ENCODE measurements at places on chromosomes 7 and 10.

DNA sequence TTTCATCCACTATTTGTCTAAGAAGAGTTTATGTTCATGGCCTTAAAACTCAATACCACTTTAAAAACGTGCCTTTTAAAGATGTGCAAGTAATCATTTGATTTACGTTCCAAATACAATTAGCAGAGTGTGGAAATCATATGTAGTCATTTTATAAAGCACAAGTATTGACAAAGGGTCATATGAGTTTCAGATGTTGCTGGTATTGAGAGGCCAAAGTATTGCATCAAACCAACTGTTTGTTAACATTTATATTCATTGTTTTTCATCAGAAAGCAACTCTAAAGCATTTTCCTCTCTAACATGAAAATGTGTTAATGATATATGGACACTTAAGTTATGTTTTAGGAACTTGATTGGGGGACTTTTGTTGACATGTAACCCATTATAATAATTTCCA, 11.5 kb upstream of the TSGA13 start:
- no peak for DNase-seq

DNA sequence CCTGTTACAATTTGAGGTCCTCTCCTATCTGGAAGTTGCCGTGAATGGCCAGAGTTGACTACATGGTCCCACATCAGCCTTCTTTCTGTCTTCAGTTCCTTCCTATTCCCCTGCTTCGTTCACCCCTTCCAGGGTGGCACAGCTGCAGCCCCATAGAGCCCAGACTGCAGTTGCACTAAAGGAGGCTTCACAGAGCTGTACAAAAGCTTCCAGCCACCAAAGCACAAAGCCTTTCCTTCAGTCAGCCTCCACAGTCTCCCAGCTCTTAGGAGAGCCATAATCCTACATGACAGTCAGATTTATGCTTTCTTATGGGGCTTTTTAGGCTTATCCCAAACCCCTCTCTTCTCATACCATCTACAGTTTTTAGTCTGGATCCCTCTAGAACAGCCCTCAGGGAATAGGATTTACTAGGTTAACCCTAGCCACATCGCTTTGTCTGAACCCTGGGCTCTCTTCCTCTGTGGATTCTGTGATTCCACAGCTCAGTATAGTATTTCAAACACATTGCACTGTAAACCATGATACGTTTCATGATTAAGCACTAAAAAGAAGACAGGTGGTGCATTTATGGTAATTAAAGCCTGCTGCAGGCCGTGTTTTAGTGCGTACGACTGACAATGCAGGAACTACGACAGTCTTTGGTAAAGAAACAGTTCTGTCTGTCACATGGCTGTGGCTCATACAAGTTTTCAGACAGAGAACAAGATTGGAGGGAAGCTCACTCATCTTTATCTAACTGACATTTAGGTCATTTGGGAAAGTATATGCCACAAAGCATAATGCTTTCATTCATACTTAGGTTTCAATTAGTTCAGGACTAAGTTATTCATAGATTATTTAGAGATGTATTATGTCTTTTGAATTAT, 208.3 kb upstream of the KMT2E start:
- DNase-seq, result no peak

DNA sequence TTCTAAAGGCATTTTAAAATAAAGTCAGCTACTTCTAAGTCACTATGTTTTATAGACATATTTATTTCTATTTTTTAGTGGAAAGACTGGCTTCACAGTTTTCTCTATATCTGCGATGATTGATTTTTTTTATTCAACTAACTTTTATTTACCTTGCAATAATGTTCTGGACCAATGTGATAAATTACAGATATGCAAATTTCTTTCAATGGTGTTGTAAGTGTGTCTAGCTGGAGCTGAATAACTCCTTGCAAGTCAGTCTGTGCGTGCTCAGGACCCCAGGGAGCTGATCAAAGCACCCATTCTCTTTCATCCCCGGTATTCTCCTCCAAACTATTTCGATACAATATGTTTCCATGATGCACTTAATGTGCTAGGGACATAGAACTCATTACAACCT, 9.7 kb downstream of the PTF1A start:
- DNase-seq, result no peak

- DNase-seq, result no peak
Observed at GRCh38 chr10:69290993-69291392, 12.7 kb downstream of the HK1 start.

DNA sequence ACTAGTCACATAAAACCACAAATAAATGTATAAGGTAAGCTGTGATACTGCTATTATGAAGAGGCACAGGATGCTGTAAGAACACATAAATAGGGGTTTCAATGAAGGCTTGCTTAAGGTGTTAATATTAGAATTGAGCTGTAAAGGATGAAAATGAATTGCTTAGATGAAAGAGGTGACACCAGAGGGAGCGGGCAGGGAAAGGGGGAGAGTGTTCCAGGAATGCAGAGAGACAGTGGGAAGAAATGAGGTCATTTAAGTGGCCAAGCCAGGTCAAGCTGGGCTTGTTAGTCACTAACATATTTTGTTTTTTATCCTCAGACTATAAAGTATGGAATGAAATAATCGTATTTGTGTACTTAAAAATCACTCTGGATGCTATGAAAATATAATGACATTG, 193.5 kb downstream of the NRG3 start:
- DNase-seq, result no peak

DNA sequence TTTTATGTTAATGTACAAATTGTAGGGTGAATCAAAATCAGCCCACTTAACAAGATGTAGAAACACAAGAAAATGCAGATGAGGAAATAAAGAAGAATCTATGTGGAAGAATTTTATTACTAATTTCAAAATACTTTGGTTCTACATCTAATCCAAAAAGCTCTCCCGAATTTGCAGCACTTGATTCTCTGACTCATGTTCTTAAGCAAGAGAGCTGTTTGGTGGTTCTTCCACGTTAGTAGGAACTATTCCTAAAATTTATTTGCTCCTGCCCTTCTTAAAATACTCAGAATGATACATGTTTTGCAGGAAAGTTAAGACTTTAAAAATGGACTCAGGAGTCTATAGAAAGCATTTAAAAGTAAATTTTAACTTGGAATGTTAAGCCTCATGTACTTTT, 91.8 kb downstream of the ZMYND11 start:
- no peak for DNase-seq

DNA sequence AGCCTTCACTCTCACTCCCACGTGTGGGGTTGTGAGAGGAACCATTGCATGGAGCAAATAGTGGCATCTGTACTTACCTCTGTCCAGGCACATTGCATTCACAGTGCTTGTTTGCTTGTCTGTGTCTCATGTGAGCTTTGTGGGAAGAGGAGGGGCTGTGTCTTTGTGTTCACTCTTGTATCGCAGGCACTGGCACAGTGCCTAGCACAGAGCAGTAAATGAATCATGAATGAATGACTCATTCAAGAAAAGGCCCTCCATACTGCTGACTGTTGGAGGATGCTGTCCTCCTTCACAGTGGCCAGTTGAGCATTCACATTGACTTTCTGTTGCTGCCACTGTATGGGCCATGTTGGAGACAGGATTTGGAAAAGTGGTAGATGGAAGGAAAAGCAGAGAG, 125.3 kb downstream of the SORCS3 start:
- DNase-seq, result no peak

Data from right lung (tissue), 10 donors.